ENCODE measurements at places on chromosomes 2 and 18.
A peak's percentile ranks its signal among the peaks of the same experiment; 100 is the strongest.

GRCh38 chr2:232700154-232700553, 3.0 kb downstream of the GIGYF2 start:
- H3K36me3 ChIP-seq, result no peaks in the 10 kb centered on the region
- no peak overlapping the region for H3K4me3 ChIP-seq
- DNase-seq, result no peak
- H3K27me3 ChIP-seq, result no peaks in the 10 kb centered on the region
- peaks cover 7% of the 10 kb centered on the region for H3K4me1 ChIP-seq

- peak; percentile 9 for DNase-seq
- H3K4me1 ChIP-seq, result peaks cover 2% of the 10 kb centered on the region
- no peaks in the 10 kb centered on the region for H3K36me3 ChIP-seq
- H3K27me3 ChIP-seq, result peaks cover 2% of the 10 kb centered on the region
- no peak overlapping the region for H3K4me3 ChIP-seq
- no peak overlapping the region for H3K27ac ChIP-seq
These were observed 4.5 kb upstream of the GAL3ST2 start for GRCh38 chr2:241772063-241772499.

DNA sequence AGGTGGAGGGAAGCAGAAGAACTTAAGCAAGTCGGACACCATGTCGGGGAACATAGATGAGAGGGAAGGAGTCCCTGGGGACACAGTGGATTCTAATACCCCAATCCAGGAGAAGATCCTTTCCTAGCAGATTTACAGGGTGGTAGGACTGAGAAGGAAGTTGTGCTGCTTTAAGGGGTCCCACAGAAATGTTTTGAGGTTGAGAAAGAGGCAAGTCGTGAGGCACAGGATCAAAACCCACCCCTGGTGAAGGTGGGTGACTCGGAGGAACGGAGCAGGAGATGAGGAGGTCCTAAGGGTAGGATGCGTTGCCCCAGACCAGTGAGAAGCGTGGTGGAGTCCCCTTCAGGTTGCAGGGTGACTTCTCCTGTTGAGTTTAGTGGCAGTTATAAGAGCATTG, 32.7 kb downstream of the DCDC2C start:
- H3K36me3 ChIP-seq, result no peaks in the 10 kb centered on the region
- no peaks in the 10 kb centered on the region for H3K27me3 ChIP-seq
- H3K4me3 ChIP-seq, result no peak overlapping the region

- H3K36me3 ChIP-seq, result no peaks in the 10 kb centered on the region
- no peak overlapping the region for H3K4me3 ChIP-seq
- DNase-seq, result peak; percentile 70
- H3K27me3 ChIP-seq, result no peaks in the 10 kb centered on the region
These were observed 99.1 kb downstream of the ALPK2 start for GRCh38 chr18:58529714-58530354.

- H3K36me3 ChIP-seq, result no peaks in the 10 kb centered on the region
- H3K27ac ChIP-seq, result no peak overlapping the region
- DNase-seq, result no peak
- no peaks in the 10 kb centered on the region for H3K27me3 ChIP-seq
- H3K4me1 ChIP-seq, result no peaks in the 10 kb centered on the region
These were observed 89.8 kb downstream of the ASXL2 start for GRCh38 chr2:25788457-25788856.
